HT-29 (cell line): ENCODE measurements at places on chromosomes 3 and 15.
A peak's percentile ranks its signal among the peaks of the same experiment; 100 is the strongest.

- DNase-seq = no peak
Measured at GRCh38 chr3:81425198-81425868, 336.1 kb downstream of the GBE1 start.

GRCh38 chr3:16743276-16743675 lies 138.1 kb upstream of the DAZL start:
- no peak for DNase-seq

DNA sequence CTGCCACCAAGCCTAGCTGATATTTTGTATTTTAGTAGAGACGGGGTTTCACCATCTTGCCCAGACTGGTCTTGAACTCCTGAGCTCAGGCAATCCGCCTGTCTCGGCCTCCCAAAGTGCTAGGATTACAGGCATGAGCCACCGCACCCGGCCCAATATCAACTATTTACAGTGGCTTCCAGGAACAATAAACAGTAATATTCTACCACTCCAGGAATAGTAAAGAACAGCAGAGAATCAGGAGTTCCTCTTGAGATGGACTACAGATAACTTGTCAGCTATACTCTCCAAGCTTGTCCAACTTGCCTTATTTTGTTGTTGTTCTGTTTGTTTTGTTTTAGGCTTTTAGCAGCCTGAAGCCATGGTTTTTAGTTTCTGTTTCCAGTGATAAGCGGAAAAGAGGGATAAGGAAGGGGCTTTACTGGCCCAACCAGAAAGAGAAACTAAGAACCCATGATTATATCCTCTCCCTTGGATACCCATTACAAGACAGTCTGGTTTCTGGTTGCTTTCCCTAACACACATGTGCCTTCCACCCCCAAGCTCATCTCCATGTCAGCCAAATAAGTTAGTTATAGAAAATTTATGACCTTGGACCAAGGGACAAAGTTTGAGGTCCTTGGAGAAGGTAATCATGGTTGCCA lies 36.7 kb downstream of the ARHGEF3 start:
- no peak for DNase-seq

DNA sequence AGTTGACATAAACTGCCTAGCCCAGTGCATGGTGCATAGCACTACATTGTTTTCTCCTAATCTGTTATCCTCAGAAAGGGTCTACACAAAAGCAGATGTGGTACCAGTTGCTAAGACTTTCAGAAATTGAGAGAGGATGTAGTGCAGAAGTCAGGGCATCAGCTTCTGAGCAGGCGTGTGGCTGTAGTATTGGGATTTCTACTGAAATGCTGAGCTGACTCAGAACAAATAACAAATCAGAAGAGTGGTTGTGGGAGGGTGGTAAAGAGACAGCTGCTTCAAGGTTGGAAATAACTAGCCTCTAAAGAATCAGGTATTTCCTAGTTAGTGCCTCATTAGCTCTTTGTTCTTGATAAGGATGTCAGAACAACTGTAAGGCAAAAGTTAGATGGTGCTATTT lies 161.3 kb downstream of the AKAP13 start:
- peak; percentile 23 for DNase-seq

GRCh38 chr3:35773417-35773816 lies 134.1 kb downstream of the ARPP21 start:
- no peak for DNase-seq

GRCh38 chr3:39329493-39329892 lies at the start of gene CCR8:
Gene CCR8 (plus strand): TSS chr3:39329709. CDS start chr3:39332332, 2,623 bp downstream.
- DNase-seq = no peak

DNA sequence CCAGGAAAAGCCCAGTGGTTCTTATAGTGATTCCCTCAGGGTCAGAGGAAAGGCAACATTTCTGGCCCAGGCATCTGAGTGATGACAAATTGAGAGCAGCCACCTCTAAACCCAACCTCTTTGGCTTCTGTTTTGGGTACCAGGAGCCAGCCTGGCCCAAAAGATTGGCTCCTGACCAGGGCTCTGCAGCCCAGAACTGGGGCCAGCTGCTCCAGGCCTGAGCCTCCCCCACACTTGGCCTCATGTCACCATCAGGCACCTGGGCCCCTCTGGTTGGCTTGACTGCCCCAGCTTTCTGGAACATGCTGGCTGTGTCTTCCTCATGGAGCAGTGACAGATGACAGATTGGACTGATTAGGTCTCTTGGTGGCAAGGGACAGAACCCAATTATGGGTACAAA lies 26.0 kb upstream of the HCN4 start:
- DNase-seq = no peak

DNA sequence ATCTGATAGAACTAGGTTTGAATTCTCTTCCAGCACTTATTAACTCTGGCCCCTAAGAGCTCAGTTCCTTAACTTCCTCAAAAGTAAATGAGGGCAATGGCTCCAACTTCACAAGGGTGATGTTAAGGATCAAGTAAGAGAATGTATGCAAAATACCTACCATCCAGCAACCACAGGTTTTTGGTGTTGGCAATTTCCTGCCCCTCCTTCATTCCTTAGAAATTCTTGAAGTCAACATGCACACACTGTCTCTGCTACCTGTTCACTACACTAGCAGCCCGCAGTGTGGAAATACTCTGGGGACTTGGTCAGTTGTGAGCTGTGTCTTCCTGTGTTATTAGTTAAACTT lies 5.0 kb downstream of the ZBED2 start:
- DNase-seq = no peak

DNA sequence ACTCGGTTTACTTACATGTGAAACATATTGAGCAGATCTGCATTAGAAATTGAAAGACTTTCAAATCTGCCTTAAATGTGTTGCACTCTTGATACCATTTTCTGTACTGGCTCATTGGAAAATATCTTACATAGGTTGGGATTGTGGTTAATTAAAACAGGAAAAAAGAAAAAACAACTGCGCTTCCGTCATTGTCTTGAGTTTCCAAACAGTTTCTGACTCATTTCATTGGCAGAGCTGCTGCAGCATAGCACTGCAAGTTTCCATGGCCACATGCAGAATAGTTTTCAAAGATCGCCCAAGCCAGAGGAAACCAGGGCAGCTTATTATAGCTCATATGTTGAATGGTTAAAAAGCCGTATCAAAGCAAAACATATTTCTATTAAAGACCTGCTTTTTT lies 446.6 kb upstream of the BCHE start:
- no peak for DNase-seq

- no peak for DNase-seq
Measured at GRCh38 chr3:5205165-5205941, 17.8 kb downstream of the EDEM1 start.
